DND-41 (cell line): ENCODE measurements at places on chromosomes 3 and 15.

- no peak for DNase-seq
Observed at GRCh38 chr3:19735111-19735510, 198.9 kb downstream of the EFHB start.

DNA sequence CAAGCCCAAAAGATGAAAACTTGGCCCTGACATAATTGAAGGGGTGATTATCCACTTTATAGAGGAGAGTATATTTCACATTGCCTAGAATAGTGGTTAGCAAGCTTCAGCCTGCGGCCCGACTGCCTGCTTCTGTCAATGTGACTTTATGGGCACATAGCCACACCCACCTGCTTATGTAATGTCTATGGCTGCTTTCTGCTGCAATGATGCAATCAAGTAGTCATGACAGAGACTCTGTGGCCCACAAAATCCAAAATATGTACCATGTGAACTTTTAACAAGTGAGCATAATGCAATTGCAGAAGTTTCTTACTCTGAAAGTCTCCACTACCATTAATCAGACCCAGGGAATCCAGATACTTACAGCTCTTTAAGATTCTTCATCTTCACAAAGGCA is 103.1 kb downstream of the LRIG1 start:
- DNase-seq: no peak

- DNase-seq: no peak
Observed at GRCh38 chr3:106566277-106566676, 697.5 kb upstream of the CBLB start.

DNA sequence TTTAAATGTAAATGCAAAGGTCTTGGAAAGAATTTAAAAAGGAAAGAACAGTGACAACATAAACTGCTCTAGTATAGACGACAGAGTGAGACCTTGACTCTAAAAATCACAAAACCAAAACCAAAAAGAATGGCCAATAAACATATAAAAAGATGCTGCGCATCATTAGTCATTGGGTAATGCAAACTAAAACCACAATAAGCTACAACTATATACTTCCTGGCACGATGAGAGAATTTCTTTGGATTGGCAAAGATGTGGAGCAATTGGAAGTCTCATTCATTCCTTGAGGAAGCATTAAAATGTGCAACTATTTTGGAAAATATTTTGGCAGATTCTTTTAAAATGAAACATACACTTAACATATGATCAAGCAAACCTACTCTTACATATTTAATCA is 98.7 kb upstream of the ZPLD1 start:
- no peak for DNase-seq

- no peak for DNase-seq
Observed at GRCh38 chr15:61196156-61196555, 32.9 kb downstream of the RORA start.

- peak; percentile 90 for DNase-seq
Observed at GRCh38 chr3:138915503-138916498, 31.1 kb downstream of the FOXL2 start.

DNA sequence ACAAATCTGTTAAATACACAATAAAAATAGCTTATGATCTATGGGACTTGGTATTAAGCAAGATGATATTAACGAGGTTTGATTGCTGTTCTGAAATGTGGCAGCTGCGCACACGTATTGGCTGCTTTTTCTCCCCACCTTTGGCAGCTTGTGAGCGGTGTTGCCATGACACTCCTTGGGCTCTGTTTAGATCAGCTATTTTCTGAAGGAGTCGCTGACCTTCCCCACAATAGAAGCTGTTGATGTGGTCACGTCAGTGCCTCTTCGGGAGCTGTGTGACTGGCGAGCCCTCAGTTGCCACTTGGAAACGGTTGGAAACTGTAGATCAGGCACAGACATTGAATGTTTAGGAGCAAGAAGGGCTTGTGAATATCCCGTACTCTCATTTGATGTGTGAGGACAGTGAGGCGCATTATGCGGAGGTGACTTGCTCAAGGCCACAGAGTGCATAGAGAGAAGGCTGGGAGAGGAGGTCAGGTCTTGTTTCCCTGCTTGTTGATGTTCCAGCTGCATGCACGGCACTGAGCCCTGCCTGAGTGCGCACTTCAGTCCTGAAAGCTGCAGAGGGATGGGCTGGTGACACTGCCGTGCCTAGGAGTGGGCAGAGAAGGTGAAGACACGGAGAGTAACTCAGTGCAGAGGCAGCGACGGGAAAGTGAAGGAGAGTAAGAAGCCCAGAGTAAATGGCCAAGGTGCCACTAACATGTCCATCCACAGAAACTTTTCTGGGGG is 198.4 kb downstream of the LPP start:
- no peak for DNase-seq

DNA sequence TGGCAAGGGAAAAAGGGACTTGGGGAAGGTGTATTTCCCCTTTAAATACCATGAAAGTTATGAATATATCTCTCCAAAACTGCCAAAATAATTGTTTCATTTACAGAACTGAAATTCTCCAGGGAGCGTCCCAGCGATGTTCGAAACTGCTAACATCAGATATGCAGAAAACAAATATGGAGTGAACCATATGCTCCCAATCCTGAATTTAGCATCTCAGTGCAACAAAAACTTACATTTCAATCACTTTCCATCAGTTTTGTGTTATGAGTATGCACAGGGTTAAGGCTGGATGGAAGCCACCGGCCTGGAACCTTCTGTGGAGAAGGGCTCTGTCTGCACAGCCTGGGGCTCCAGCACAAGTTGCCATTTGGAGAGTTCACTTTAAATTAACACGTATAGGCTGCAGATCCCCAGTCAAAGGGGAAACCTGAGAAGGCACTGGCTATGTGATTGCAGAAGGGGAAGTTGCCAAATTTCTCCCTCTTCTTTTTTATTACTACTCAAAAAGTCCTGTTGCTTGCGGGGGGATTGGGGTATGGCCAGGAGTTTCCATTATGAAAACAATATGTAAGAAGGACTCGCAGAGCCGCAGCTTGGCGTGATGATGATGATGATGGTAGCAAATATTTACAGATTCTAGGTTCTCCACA is 56.9 kb upstream of the FOXP1 start:
- no peak for DNase-seq

DNA sequence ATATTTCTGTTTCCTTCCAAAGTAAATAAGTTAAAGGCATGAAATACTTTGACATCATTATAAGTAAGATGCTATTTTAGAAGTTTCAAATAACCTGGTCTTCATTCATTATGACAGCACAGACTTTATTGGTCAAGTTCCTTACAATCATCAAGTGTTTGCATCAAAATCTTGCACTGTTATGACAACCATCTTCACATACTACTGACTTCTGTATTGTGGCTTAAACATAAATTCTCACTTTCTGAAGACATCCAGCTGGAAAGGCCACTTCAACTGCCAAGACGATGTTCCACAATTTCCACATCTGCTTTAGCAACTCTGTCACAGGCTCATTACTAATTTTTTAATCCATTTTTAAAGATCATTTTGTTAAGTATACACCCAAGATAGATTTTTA is 408.0 kb downstream of the MECOM start:
- no peak for DNase-seq

GRCh38 chr3:119145500-119146167 is at the start of gene TEX55:
TEX55 (plus strand) TSS chr3:119146165; CDS start chr3:119146190, 25 bp downstream.
- DNase-seq: no peak

GRCh38 chr15:70093481-70094319 is 4.0 kb downstream of the TLE3 start:
- DNase-seq: no peak

DNA sequence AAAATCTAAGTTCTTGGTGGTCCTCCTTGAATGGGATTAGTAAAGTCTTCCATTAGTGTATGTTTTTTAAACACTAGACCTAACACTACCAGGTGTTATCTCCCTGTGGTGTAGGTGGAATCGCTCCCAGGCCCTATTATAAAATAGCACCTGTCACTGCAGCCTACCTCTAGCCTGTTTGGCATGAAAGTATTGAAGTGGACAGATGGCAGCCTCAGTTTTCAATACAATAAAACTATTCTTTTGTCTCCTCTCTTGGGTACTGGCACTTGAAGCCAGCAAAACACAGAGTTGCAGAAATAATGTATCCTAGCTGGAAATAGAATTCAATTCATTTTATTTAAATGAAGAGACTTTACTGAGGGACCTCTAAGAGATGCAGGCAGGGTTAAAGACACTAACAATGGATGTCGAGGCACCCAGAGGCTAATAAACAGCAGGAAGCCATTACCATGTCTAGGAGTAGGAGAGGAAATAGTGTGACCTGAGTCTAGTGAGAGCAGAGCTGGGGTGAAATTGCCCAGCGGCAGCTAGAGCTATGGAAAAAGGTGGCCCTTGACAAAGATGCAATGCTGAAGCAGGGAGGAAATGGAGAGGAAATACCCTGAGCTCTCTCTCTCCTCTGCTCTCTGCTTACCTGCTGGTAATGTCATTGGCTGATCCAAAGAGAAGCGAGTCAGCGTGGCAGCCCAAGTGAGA is 49.1 kb upstream of the TMEM158 start:
- DNase-seq: no peak

DNA sequence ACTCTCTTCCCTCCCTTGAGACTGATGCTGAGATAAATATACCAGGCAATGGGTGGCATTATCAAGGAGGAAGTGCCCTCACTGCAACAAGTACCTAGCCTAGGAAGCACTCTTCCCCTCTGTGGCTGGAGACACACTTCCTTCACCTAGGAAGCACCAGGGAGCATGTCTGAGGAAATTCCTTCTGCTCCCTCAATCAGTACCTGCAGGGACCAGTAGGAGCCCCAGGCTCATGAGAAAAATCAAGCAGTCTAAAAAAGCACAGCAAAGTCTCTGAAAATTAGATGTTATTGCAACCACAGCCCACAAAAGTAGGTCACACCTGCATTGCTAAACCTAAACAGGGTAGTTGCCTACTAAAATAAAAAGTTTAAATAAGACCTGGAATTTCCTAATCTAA is 78.2 kb upstream of the TRPM1 start:
- peak; percentile 27 for DNase-seq
